ENCODE measurements at places on chromosomes 5 and 9.

DNA sequence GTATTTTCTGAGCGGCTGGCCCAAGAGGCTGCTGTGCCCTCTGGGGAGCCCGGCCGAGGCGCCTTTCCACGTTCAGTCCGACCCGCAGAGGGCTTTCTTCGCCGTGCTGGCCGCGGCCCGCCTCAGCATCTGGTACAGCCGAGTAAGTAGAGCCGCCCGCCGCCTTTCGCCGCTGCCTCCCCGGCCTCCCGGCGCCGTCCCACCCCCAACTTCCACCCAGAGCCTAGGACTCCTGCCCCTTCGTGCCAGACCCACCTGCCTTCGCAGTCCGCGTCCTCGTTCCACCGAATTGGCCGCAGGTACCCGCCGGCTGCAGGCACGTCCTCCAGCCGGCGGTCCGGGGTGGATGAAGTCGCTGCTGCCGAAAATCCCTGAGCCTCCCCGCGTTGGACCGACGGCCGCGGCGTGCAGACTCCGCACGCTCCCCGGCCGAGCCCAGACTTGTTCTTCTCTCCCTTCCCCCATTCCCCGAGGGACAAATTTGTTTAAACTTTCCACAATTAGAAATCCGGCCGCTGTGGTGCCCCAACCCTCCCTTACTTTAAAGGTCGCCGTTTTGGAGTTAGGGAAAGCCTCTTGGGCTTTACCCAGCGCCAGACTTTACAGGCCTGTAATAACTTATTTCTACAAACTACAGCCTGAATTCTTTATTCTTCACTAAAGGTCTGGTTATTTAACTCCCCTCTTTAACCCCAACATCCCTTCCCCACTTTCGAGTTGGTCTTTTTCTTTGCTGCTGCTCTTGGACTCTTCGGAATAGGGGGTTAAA is 589 bp downstream of the RIC1 start:
- DNase-seq: peak; percentile 33

- peak; percentile 73 for DNase-seq
Measured at GRCh38 chr5:170420806-170421412, 31.7 kb upstream of the KCNMB1 start.

- DNase-seq: no peak
Measured at GRCh38 chr9:117413346-117414219, 1.3 kb downstream of the ASTN2 start.

- DNase-seq: no peak
Measured at GRCh38 chr5:68169903-68170302, 45.7 kb upstream of the PIK3R1 start.

DNA sequence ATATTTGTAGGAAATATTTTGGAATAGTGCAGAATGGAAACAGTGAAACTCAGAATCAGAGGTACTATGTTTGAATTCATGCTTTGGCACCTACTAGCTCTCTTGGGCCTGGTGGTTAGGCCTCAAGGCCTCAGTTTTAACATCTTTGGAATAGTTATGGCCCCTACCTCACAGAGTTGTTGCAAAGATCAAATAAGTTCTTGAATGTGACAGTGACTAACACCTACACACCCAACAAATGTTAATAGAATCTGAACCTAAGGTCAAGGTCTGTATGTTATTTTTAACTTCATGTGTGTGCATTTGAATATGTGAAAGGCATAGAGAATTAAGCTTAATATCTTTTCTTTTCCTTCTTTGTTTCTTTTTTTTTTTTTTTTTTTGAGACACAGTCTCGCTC is 87.3 kb downstream of the SLC44A1 start:
- DNase-seq: no peak

DNA sequence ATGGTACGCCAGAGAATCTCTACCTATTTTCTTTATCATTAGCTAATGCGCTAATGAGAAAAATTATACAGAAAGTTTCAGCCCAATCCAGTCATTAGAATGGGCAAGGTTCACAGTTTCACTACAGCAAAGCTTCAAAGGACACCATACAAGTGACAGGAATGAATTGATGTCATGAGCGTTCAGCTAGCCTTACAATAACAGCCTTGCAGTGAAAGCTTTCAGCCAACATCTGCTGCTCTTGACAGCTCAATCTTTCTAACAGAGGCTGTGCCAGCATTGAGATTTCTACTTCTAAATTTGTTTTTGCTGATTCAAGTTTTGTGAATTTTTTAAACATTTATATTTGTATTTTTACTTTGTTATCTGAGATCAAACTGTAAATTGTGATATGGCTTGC is 302.4 kb upstream of the FAM174A start:
- DNase-seq: no peak

GRCh38 chr5:110880413-110880812 is 141.6 kb downstream of the SLC25A46 start:
- no peak for DNase-seq

- DNase-seq: no peak
Measured at GRCh38 chr9:73182928-73183327, 31.3 kb downstream of the ANXA1 start.

DNA sequence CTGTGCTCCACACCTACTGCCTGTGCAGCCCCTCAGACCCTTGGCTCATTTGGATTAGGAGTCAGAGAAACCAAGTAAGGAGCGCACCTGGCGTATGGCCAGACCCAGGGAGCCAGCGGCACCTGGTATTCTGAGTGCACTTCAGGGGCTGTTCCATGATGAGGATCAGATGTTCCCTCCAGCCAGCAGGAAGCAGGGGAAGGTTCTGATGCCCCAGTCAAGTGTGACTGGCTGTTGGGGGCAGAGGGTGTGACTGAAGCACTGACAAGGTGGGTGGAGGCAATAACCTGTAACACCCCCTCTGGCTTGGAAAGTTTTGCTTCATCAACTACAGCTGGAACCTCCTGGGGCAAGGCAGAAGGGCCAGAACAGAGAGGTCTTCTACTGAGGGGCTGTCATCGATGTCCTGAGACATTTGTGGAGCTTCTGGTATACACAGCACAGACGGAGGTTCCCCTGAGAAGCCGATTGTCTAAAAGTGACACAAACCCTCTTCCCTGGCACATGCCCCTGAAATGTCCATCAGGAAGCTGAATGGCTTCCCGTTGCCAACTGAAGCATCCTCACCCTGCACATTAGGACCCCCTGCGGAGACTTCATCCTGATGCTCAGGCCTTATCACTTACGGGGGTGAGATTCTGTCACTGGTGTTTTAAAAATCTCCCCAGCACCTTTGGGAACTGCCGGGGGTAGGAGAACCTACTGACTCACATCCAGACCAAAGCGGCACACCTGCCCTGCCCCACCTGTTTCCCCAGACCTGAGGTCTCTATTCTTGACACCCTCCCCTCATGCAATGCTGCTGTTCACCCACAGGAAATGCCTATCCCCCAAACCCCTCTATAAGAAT is 21.1 kb downstream of the TRAF1 start:
- no peak for DNase-seq

DNA sequence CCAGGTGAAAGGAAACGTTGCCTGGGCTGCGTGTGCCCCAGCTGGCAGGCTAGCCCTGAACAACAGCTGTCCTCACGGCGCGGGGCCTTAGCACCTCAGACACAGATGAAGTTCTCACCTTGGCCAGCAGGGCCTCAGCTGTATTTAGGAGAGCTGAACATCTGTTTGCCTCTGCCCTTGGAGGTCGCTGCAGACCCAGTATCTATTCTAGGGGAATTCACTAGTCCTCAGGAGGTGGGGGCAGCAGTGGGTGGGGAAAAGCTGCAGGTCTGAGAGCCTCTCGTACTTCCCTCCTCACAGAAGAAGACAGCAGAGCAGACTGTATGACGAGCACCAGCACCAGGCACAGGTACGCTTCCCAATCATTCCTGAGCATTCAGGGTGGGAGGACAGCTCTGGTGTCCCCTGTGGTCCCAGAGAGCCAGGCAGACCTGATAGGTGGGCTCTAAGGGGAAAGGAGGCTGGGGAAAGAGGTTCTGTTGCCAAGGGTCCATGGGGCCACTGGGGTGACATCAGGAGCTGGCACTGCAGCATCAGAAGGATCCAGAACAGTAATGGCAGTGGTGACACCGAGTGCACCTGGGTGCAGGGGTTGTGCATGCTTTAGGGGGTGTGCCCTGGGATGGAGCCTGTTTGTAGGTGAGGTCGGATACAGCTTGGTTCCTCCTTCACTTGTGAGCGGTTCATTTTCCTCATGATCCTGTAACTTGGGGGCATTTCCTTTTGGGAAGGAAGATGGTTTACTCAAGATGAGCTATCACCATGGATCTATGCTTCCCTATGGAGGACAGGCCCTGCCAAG is 13.8 kb downstream of the CD74 start:
- no peak for DNase-seq

GRCh38 chr9:121736934-121737462 is 85.6 kb downstream of the DAB2IP start:
- DNase-seq: peak; percentile 82

DNA sequence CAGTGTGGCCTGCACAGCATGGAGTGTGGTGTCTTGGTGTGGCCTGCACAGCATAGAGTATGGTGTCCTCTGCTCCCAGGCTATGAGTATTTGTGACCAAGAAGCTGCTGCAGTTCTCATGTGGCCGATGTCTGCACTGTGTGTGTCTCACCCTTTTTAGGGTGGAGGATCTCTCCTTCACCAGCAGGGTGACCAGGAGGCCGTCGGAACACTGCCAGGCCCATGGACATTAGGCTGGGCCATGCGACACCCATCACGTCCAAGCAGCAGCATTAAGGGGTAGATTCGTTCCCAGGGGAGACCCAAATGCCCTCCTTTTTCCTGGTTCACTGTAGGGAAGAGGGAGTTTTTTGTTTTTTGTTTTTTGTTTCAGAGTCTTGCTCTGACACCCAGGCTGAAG is 115.3 kb upstream of the SPIN1 start:
- DNase-seq: no peak

- peak; percentile 58 for DNase-seq
Measured at GRCh38 chr9:38362852-38363588, 29.5 kb upstream of the ALDH1B1 start.

DNA sequence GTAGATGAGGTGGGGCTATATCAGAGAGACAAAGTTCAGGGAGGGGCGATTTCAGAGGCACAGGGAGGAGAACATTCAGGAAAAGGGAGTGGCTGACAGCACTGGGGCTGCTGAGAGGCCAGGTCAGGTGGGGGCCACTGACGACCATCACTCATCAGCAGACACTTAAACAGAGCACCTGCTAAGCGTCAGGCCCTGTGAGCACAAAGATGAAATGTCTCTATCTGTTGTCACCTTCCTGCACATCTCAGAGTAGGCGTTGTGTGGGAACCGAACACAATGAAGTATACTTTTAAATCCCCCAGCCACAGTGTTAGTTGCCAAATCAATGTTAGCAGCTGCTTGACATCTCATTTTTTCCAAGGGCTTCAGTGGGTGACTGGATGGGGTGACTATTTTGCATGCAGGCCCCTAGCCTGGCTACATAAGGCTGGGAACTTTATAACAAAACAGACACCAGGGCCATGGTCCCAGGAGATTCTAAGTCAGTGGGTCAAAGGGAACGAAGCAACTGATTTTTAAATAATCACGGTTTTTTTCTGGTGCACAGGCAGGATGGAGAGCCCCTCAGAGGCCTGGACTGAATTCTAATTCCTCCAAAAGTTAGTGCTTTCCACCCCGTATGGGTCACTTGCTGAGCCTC is 31.1 kb upstream of the ANKRD18A start:
- DNase-seq: no peak

DNA sequence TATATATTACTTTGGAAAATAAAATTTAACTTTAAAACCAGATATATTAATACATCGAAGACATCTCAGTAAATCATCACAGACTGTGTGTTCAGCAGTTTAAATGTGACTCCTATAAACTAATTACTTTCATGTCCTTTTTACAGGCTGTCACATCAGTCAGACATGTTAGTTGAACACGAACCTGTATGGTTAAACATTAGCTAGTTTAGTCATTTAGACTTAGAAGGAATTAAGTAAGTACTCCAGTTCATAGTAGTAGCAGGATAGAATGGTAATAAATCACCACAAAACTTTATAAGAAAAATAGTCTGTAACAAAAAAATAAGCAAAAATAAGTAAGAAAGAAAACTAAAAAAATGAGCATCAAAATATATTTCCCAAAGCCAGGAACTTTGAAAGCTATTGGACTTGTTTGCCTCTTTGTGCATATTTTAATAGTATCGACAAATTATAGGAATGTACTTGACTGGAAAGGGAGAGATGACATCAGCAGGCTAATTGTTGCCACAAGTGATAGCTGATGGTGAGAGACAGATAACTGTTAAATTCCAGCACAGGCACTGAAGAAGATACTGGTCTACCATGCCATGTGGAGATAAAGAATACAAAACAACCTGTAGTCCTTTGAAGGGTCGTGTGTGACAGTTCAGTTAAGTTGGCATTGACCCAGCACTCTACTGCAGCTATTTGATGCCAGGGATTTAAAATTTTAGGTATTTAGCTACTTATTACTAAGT is 83.9 kb downstream of the RIC1 start:
- DNase-seq: no peak

GRCh38 chr9:135109650-135110049 is 22.2 kb downstream of the OLFM1 start:
- no peak for DNase-seq

DNA sequence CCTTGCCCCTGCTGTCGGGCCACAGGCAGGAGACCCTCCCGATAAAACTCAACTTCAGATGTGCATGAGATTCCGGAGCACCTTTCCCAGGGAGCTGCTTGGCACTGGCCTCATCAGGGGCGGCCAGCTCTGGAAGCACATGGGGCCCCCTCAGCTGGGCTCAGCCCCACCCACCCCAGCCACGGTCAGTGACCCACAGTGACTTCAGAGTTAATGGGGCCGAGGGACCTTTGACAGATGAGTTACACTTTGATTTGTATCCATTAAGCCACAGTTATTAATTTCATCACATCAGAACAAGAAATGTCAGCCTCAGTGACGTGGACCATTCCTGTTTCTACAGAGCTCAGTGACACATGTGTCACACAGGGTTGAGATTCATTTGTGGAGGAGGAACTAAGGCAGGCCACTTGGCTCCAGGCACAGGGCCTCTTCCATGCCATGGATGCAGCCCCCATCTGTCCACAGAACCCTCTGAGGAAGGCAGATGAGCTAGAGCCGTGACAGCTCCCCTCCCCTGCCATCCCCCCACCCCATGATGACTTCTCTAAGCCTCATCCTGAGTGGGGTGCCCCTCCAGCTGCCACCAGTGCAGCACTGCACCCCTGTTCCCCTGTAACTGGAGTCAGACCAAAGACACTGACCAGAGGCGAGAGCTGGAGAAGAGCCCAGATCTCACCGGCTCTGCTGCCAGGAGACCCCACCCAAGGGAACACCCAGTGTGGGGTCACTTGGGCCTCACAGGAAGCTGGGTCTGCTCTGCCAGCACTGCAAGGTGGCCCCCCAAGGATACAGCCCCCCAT is 69.4 kb upstream of the ADAMTS2 start:
- DNase-seq: no peak

Measured in SW480 (cell line).